ENCODE measurements at places on chromosomes 16 and 17.

DNA sequence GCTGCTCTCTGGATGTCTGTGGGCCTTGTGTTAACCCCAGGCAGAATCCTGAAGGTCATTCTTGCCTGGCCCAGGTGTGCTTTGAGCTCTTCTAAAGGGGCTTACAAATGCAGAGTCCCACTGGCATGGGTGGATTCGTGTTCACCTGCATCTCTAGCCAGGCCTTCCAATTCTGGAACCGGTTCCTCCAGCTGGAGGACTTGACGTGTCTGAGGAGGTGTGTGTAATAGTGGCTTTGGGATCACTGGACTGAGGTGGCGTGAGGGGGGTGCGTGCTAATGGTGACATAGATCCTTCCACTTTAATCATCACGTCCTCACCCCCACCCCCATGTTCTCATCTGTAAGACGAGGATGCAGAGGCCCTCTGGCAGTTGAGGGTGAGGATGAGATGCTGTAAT, 4.8 kb downstream of the GSE1 start:
- DNase-seq, result no peak

DNA sequence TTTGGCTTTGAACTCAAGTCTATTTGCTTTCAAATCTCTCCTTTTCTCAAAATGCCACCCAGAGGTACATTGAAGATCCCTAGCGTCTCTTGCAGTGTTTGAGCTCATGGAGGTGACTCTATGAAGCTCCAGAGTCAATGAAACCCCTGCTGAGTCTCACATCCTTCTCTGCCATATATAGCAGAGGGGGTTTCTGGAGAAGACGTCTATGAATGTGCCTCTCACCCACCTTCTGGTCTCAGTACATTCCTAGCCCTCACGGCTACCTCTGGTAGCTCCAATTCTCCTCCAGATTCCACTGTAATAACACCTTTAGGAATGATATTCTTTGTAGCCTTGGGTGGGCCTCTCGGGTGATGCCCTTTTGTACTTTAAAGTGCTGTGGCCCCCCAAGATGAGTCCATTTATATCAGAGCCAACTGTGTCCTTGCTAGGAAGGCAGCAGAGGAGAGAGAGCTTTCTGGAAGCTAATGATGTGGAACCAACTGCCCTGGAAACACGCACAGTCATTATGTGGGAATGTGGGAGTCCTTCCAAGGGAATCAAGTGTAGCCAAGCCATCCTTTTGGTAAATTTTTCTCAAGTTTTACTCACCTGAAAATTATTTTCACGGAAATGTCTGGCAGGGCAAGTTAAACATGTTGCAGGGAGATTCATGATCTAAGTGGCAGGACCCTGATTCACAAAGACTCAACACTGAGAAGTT, 123.4 kb downstream of the ASIC2 start:
- DNase-seq, result no peak

DNA sequence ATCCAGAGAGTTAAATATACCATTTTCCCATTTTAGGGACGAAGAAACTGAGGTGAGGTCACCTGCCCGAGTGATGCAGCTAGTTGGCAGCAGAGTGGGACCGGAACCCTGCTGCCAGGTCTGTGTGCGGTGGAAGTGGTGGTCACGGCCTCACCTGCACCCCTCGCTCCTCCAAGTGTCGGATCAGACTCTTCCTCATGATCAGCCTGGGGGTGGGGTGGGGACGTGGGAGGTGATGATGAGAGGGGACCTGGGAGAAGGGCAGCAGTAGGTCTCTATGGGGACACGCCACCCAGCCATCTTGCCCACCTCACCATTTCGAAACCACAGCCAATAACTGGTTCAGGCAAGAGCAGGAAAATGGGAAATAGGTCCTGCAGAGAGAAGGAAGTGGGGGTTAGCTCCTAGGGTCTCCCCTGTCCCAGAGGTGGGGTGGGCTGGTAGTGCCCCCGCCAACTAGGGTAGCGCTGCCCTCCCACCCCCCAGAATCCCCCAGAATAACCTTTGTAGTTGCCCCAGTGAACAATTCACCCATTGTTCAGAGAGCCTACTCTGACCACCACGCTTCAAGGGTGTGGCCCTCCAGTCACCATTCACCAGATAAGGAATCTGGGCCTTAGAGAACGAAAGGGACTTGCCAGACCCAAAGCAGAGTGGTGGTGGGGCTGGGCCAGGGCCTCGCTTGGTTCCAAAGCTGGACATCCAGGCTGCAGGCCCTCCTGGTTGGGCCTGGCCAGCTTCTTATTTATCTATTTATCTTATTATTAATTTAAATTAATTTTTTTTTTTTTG, 5.1 kb downstream of the GDPD3 start:
- no peak for DNase-seq

GRCh38 chr16:80719573-80719972, 84.8 kb downstream of the CDYL2 start:
- DNase-seq, result no peak

- no peak for DNase-seq
Measured at GRCh38 chr16:86285421-86285820, 224.9 kb upstream of the FOXF1 start.

DNA sequence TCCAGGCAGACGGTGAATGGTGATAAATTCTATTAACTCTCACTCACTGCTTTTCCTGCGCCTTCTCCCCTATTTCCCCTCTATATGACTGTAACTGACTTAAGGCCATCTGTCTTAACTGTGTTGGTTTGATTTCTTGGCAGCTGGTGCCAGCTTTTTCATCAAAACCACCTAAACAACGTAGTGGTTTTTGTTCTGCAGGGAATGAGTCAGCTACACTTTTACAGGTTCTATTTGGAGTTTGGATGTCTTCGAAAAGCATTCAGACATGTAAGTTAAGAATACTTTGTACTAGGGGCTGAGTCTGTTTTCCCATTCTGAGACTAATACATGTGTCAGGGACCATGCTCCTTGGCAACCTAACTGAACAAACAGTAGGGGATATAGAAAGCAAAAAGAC, 8.5 kb downstream of the REXO5 start:
- DNase-seq, result no peak

DNA sequence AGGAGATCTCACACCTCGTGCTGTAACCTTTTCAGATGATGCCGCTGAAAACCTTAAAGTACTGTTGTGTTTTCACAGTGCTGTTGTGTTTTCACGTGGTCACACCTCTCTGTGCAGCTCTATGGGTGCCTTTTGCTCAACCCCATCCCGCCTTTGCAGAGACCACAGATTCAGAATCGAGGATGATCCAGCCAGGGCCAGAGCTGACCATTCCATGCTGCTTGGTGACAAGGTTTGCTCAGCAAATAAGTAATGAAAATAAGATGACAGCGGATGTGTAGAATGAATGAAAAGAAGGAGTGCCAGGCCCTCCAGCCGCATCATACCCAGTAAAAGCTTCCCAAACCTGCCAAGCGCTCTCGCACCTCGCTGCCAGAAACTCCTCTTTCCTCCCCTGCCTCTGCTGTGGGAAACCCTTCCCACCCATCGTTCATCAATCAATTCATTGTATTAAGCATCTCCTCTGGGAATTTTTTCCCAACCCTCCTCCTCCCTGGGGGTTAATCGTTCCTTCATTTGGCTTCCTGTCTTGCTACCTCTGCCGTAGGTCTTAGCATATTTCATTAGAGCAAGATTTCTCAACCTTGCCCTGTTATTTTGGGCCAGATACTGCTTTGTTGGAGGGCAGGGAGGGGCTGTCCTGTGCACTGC, 93.4 kb upstream of the CRHR1 start:
- DNase-seq, result no peak

GRCh38 chr17:27217631-27218030, 76.3 kb upstream of the WSB1 start:
- no peak for DNase-seq

GRCh38 chr16:84526794-84527531, 22.5 kb upstream of the MEAK7 start:
- DNase-seq, result no peak

GRCh38 chr17:37830151-37830993, 85.5 kb upstream of the HNF1B start:
- no peak for DNase-seq
